Activated naive CD8-positive, alpha-beta T cell treated with anti-CD3 and anti-CD28 coated beads, Interleukin-2, amount 10 ng/mL, durations not matched to agents 7 days and 5 days (primary cell): ENCODE measurements at places on chromosomes 12 and 14. TPM values are rescaled to one million over a fixed set of nuclear protein-coding genes. Genes with fewer than 3 reads are reported as not detected.

GRCh38 chr14:79749065-79749464, 462.2 kb downstream of the DIO2 start:
- no peak for DNase-seq

- no peak for DNase-seq
Measured at GRCh38 chr12:109952160-109952858, 43.9 kb downstream of the GIT2 start.

GRCh38 chr14:62428429-62429203, 616.6 kb downstream of the KCNH5 start:
- DNase-seq, result no peak

DNA sequence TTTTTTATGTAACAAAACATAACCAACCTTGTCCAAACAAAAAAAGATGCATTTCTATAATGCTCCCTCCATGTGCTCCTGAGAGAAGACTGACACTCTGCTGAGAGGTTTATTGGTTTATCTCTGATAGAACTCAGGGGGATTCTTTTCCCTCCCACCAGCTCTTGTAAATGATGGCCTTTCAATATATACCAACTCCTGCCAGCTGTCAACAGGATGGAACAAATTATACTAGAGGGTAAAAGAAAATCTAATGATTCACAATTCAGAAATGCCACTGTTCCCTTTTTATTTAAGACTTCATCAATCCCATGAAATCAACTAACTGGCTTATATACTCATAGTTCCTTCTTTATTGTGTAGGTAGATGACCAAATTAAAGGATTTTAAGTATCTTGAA, 25.4 kb downstream of the PSMC1 start:
- no peak for DNase-seq

GRCh38 chr14:100076133-100076532, 10.9 kb downstream of the EVL start:
- peak; percentile 59 for DNase-seq

DNA sequence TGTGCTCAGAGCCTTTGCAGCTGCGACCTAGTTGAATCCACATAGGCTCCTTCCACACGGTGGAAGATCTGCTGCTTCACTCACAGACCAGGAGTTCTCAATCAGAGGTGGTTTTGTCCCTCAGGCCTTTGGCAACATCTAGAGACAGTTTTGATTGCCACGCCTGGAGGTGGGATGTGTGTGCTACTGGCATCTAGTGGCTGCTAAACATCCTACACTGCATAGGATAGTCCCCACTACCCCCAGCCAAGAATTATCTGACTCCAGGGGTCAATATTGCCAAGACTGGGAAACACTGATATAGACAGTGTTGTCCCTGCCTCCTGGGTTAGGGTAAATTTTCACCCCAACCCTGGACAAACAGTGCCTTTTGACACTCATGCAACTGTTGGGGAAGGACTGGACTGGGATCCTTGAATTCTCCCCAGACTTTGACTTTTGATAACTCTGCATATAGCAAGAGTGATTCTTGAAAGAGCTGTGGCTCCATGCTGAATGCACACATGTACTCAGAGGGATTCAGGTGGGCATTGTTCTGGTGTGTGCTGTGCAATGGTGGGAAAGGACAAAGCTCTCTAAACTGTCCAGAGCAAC, 39.8 kb downstream of the BAZ2A start:
- DNase-seq, result no peak

DNA sequence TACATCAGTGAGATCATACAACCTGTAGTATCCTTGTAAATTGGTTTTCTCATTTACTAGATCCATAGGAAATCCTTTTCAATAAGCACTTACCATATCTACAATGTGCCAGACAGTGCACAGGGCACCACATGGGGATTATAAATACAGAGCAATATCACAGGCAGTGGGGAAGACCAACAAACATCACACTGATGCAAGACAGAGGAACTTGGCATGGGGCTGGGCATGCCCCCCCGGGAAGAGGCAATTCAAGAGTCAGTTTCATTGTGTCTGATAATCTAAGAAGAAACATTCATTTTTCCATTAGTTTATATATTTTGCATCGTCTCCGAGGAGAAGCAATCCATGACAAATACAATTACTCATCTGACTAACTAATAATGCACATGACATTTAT, 16.2 kb downstream of the NT5DC3 start:
- DNase-seq, result no peak

DNA sequence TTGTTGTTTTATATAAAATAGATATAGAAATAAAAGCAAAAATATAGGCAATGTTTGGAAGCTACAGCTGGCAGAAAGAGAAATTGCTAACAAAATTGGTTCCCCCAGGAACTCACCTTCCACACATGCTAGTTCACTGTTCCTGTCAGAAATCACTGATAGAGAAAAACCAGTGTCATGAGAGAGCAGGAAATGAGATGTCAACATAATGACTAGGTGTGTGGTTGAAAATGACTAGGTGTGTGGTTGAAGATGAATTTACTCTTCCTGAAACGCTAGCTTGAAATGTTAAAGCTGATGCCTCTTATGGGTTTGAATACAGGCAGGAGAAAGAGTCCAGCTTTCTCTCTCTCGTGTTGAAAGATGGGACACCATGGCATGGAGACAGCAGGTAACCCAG, 216.3 kb downstream of the C12orf42 start:
- no peak for DNase-seq

Gene SERPINA12
- total RNA-seq, result not detected

Gene CFAP73
- 0.55 TPM for total RNA-seq

Gene SLC38A4
- not detected for total RNA-seq

Gene OR6C2
- not detected for total RNA-seq

Gene LYZ
- total RNA-seq, result 22.2 TPM
